ENCODE measurements at places on chromosomes 16 and 17.

GRCh38 chr17:36665417-36665816 lies 64.0 kb downstream of the MRM1 start:
- DNase-seq: no peak

GRCh38 chr16:82147546-82147945 lies 22.5 kb downstream of the MPHOSPH6 start:
- no peak for DNase-seq

GRCh38 chr16:74111456-74111982 lies 185.1 kb upstream of the PSMD7 start:
- DNase-seq: no peak

DNA sequence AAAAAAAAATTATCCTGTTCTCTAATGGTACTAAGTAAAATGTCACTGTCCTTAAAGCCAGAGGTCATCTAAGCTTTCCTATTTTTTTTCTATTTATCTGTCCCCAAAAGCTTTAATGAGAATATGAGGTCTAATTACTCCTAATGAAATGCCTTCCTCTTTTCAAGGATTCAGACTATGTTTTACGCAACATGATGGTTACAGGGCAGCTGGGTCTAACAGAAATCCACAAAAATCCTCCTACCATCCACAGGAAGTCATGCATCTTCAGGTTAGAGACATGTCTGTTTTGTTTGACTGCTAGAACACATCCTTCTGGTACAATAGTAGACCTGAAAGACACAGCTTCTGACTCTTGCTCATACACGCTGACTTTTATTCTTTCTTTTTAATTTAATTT lies 29.7 kb upstream of the NSRP1 start:
- DNase-seq: no peak

DNA sequence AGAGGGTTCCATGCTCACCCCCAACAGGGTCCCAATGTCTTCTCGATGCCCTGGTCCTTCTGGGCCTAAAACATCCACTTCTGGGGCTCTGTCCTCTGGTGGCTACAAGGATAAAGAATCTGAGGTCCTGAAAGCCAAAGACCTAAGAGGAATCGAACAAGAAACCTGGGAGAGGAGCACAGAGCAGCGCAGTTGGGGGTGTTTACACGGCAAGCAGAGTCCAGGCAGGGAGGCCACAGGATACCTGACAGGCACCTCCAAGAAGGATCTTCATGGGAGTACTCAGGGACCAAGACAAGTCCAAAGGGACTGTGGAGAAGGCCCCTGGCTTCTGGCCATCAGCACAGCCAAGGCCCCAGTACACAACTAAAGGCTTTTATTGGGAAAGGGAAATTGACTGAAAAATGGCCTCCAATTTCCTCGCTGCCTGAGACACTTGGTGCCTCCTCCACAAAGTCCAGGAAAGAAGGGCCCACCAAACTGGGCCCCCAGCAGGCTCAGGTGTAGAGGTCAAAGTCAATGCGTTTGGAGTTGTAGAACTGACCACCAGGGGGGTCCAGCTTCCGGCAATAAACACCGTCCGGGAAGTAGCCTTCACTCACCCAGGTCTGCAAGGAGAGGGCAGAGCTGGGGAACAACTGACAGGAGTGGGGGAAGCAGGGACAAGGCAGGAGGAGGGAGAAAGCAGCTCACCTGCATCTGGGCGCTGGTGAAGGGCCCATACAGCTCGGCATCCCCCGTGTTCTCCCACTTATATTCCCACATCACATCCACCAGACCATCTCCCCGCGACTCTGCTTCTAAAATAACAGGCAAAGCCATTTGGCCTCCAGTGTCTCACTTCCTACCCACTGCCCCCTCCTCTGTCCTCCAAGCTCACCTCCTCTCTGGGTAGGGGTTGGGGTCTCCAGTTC lies 2.4 kb downstream of the CD2BP2 start:
- no peak for DNase-seq

Data from stimulated activated CD8-positive, alpha-beta memory T cell treated with anti-CD3 and anti-CD28 coated beads, Interleukin-7, amount 100 ng/mL, for 24 hours (primary cell).